Heart left ventricle (tissue), 16 donors: ENCODE measurements at places on chromosomes 3 and 15. TPM values are rescaled to one million over a fixed set of nuclear protein-coding genes. Genes with fewer than 3 reads are reported as not detected.

SYNM gene
- 405 TPM for total RNA-seq

- no peak overlapping the region for H3K27ac ChIP-seq
- H3K4me1 ChIP-seq, result peaks cover 3% of the 10 kb centered on the region
- peak; percentile 29 for DNase-seq
- H3K27me3 ChIP-seq, result no peaks in the 10 kb centered on the region
Observed at GRCh38 chr3:100590114-100590839, 19.1 kb upstream of the ADGRG7 start.

- no peak for DNase-seq
- peaks cover 26% of the 10 kb centered on the region for H3K36me3 ChIP-seq
- no peaks in the 10 kb centered on the region for H3K4me1 ChIP-seq
- no peak overlapping the region for H3K27ac ChIP-seq
Observed at GRCh38 chr15:101054116-101054515, 135.0 kb downstream of the LRRK1 start.

- no peaks in the 10 kb centered on the region for H3K36me3 ChIP-seq
- no peaks in the 10 kb centered on the region for H3K27me3 ChIP-seq
Observed at GRCh38 chr3:23953523-23953922, 8.4 kb downstream of the NR1D2 start.

- H3K27me3 ChIP-seq, result no peaks in the 10 kb centered on the region
- peaks cover 79% of the 10 kb centered on the region for H3K4me1 ChIP-seq
- peak overlapping the region; percentile 80 for H3K27ac ChIP-seq
- H3K4me3 ChIP-seq, result no peak overlapping the region
- no peaks in the 10 kb centered on the region for H3K36me3 ChIP-seq
- DNase-seq, result no peak
Observed at GRCh38 chr3:188287339-188287738, 133.4 kb downstream of the LPP start.

- H3K36me3 ChIP-seq, result no peaks in the 10 kb centered on the region
- H3K27me3 ChIP-seq, result no peaks in the 10 kb centered on the region
- H3K4me1 ChIP-seq, result no peaks in the 10 kb centered on the region
- H3K4me3 ChIP-seq, result no peak overlapping the region
Observed at GRCh38 chr3:72641072-72641471, 207.2 kb downstream of the SHQ1 start.

- no peaks in the 10 kb centered on the region for H3K4me1 ChIP-seq
- H3K27ac ChIP-seq, result no peak overlapping the region
- peak; percentile 28 for DNase-seq
- H3K27me3 ChIP-seq, result no peaks in the 10 kb centered on the region
Observed at GRCh38 chr15:45441686-45442085, 63.3 kb upstream of the GATM start.

GRCh38 chr3:36476286-36476942 lies 96.1 kb downstream of the STAC start:
- no peaks in the 10 kb centered on the region for H3K4me1 ChIP-seq
- H3K4me3 ChIP-seq, result no peak overlapping the region
- DNase-seq, result no peak
- H3K36me3 ChIP-seq, result no peaks in the 10 kb centered on the region
- H3K27me3 ChIP-seq, result no peaks in the 10 kb centered on the region

GRCh38 chr15:68319997-68320396 lies 42.5 kb downstream of the FEM1B start:
- no peak overlapping the region for H3K4me3 ChIP-seq
- DNase-seq, result no peak
- no peaks in the 10 kb centered on the region for H3K36me3 ChIP-seq
- H3K27me3 ChIP-seq, result no peaks in the 10 kb centered on the region

GRCh38 chr15:26711445-26711844 lies 61.4 kb downstream of the GABRB3 start:
- no peaks in the 10 kb centered on the region for H3K4me1 ChIP-seq
- no peak for DNase-seq
- no peaks in the 10 kb centered on the region for H3K36me3 ChIP-seq
- no peak overlapping the region for H3K27ac ChIP-seq
- H3K27me3 ChIP-seq, result no peaks in the 10 kb centered on the region

GABRR3 gene
- not detected for total RNA-seq

PRSS50 gene
- 0.29 TPM for total RNA-seq

CIAO2A gene
- 55.4 TPM for total RNA-seq

GRCh38 chr3:152396867-152397266 lies 128.1 kb downstream of the MBNL1 start:
- peak overlapping the region; percentile 17 for H3K27ac ChIP-seq
- H3K27me3 ChIP-seq, result no peaks in the 10 kb centered on the region
- DNase-seq, result no peak
- H3K4me1 ChIP-seq, result peaks cover 72% of the 10 kb centered on the region
- no peaks in the 10 kb centered on the region for H3K36me3 ChIP-seq

- peak; percentile 42 for DNase-seq
- no peaks in the 10 kb centered on the region for H3K4me1 ChIP-seq
- H3K27me3 ChIP-seq, result no peaks in the 10 kb centered on the region
- H3K4me3 ChIP-seq, result no peak overlapping the region
- no peak overlapping the region for H3K27ac ChIP-seq
- H3K36me3 ChIP-seq, result peaks cover 91% of the 10 kb centered on the region
Observed at GRCh38 chr3:14471690-14472089, 68.5 kb downstream of the GRIP2 start.

TM4SF4 gene
- total RNA-seq, result not detected

DNA sequence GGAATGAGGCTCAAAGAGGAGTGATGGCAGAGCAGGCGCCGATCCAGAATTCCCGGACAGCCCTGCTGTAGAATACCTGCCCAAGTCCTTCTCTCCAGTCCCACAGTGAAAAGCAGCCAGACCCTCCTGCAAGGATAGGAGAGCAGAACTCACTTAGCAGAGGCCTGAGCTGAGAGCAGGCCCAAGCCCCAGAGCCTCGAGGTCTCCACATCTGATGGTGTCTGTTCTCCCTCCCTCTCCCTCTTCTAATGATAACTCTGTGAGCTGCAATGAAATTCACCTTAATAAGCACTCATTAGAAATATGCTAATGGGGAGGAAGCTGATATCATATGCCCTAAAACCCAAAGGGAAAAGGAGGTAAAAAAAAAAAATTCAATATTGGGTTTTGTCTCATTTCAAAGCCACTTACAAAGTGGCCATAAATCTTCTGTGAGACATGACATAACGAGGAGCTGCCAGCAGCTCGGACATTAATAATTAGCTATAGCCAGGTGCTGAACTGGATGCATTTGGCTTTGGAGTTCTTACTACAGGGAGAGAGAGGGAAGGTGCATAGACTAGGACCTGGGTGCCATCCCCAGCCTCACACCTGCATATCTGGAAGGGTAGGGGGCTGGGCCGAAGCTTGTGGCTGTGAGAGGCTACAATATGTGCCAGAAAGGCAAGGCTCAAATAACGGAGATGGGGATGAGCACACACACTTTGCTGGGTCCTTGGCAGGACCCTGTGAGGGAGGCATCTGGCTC lies 108.4 kb downstream of the MEGF11 start:
- no peak overlapping the region for H3K4me3 ChIP-seq
- H3K36me3 ChIP-seq, result no peaks in the 10 kb centered on the region
- H3K27ac ChIP-seq, result no peak overlapping the region
- H3K27me3 ChIP-seq, result peaks cover 2% of the 10 kb centered on the region
- no peak for DNase-seq

DNA sequence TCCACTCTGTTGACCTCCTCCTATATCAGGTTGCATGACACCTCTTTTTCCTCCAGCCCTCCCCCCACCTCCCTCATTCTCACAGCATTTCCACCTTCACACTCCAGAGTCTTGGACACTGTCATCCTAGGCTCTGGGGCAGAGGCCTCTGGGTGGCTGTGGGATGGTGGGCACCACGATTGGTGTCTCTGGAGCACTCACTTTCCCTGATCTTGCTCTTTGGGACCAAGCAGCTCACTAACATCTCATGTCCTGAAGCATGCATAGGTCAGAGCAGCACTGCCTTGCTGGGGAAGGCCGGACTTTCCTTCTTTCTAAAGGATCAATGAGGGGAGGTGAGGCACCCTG lies 14.9 kb downstream of the ZBTB47 start:
- no peaks in the 10 kb centered on the region for H3K36me3 ChIP-seq
- H3K4me1 ChIP-seq, result peaks cover 18% of the 10 kb centered on the region
- peak; percentile 21 for DNase-seq
- no peaks in the 10 kb centered on the region for H3K27me3 ChIP-seq
- H3K27ac ChIP-seq, result no peak overlapping the region
